ENCODE measurements at places on chromosomes 5 and 9. TPM values are rescaled to one million over a fixed set of nuclear protein-coding genes. Genes with fewer than 3 reads are reported as not detected.

The ROPN1L gene
- not detected for total RNA-seq

The CENPP gene
- 10.3 TPM for total RNA-seq

The ZDHHC11 gene
- 7.7 TPM for total RNA-seq

The DNAJC25 gene
- total RNA-seq: 10.3 TPM

The PTGS1 gene
- total RNA-seq: 0.69 TPM

The SMU1 gene
- total RNA-seq: 30.4 TPM

The GPR150 gene
- total RNA-seq: not detected

The CDH12 gene
- not detected for total RNA-seq

The GPX3 gene
- total RNA-seq: 39.8 TPM

The PARP8 gene
- 19.9 TPM for total RNA-seq

The PCDHA11 gene
- total RNA-seq: 10.2 TPM

The MCIDAS gene
- not detected for total RNA-seq

The SLC6A19 gene
- 0.07 TPM for total RNA-seq

The PIP5KL1 gene
- 3.4 TPM for total RNA-seq

The SHOC1 gene
- total RNA-seq: not detected

The NIPAL4 gene
- total RNA-seq: not detected

The FAM78A gene
- total RNA-seq: 3.4 TPM

The PPP3R2 gene
- total RNA-seq: not detected

The TXNDC8 gene
- not detected for total RNA-seq

The CBY3 gene
- 0.44 TPM for total RNA-seq

The SKIC3 gene
- 81.5 TPM for total RNA-seq

The SLC34A3 gene
- 0.03 TPM for total RNA-seq

The NIM1K gene
- not detected for total RNA-seq

The CCDC69 gene
- total RNA-seq: 8.7 TPM

The DNAI1 gene
- 0.96 TPM for total RNA-seq

The ZNF454 gene
- total RNA-seq: 1.3 TPM

The SLCO4C1 gene
- total RNA-seq: 1.7 TPM

The NUTM2F gene
- total RNA-seq: not detected

The ZNF883 gene
- 0.21 TPM for total RNA-seq

The FAM114A2 gene
- total RNA-seq: 6.1 TPM

The SLC36A3 gene
- total RNA-seq: not detected

The GPR151 gene
- total RNA-seq: 0.07 TPM

The PCDHGA5 gene
- total RNA-seq: not detected

The ST8SIA4 gene
- total RNA-seq: 1.00 TPM

The KIF2A gene
- 68.9 TPM for total RNA-seq

The SOX30 gene
- total RNA-seq: 0.04 TPM

The LCN6 gene
- not detected for total RNA-seq

The TMEM252 gene
- not detected for total RNA-seq

The LRRC70 gene
- 1.7 TPM for total RNA-seq

The PCDHGB5 gene
- not detected for total RNA-seq

The GABRB2 gene
- total RNA-seq: 4.7 TPM

The PRUNE2 gene
- 3.3 TPM for total RNA-seq

The SLC34A1 gene
- not detected for total RNA-seq

The SMIM23 gene
- not detected for total RNA-seq

The ARL14EPL gene
- total RNA-seq: not detected

The PNPLA7 gene
- total RNA-seq: 0.07 TPM

The HSD17B4 gene
- total RNA-seq: 409 TPM

The PAEP gene
- total RNA-seq: not detected

The TAF11L10 gene
- total RNA-seq: not detected

The ANKRD55 gene
- not detected for total RNA-seq

The C9orf43 gene
- total RNA-seq: 0.42 TPM

The SPINK6 gene
- total RNA-seq: not detected

The FAM193B gene
- 70.2 TPM for total RNA-seq

All from H7 (cell line).